CD4-positive, CD25-positive, alpha-beta regulatory T cell (primary cell): ENCODE measurements at places on chromosomes 2 and 18.

GRCh38 chr2:168814046-168814445 is 11.6 kb downstream of the NOSTRIN start:
- no peak for DNase-seq

GRCh38 chr2:144481666-144482065 is 38.3 kb downstream of the ZEB2 start:
- DNase-seq, result no peak

- DNase-seq, result no peak
Observed at GRCh38 chr2:235850289-235850688, 317.9 kb downstream of the GBX2 start.

GRCh38 chr2:45706033-45706432 is 54.6 kb downstream of the PRKCE start:
- DNase-seq, result no peak

GRCh38 chr2:28367667-28368356 is 24.8 kb upstream of the FOSL2 start:
- DNase-seq, result no peak
